Esophagus squamous epithelium (tissue), 5 donors: ENCODE measurements at places on chromosomes 3 and 15. TPM values are rescaled to one million over a fixed set of nuclear protein-coding genes. Genes with fewer than 3 reads are reported as not detected.

CCDC191 gene
- 1.0 TPM for total RNA-seq

STAB1 gene
- 49.1 TPM for total RNA-seq

EFCAB12 gene
- total RNA-seq = under 0.01 TPM

LSMEM2 gene
- total RNA-seq = not detected

SLC28A1 gene
- total RNA-seq = not detected
